ENCODE measurements at places on chromosomes 2 and 18.
A peak's percentile ranks its signal among the peaks of the same experiment; 100 is the strongest.

DNA sequence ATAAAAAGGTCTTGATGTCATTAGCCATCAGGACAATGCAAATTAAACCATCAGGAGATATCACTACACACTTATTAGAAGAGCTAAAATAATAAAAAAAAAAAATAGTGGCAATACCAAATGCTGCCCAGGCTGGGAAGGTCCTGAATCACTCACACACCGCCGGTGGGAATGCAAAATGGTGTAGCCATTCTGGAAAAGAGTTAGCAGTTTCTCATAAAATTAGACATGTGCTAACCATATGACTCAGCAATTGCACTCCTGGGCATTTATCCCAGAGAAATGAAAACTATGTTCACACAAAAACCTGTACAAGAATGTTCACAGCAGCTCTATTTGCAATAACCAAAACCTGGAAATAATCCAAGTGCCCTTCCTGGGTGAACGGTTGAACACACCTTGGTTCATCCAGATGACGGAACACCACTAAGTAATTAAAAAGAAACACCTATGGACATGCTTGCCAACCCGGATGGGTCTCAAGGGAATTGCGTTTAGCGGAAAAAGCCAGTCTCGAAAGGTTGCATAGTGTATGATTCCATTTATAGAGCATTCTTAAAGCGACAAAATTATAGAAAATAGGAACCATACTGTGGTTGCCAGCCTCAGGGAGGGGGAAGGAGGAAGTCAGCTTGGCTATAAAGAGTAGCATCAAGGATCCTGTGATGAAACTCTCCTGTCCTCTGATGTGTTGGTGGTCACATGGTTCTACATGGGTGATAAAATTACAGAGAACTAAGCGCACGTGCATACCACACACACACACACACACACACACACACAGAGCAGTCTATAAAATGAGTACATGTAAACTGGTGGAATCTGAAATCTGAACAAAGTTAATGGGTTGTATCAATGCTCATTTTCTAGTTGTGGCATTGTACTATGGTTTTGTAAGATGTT is 4.6 kb downstream of the MBP start:
- peak overlapping the region; percentile 93 for H3K27ac ChIP-seq
- peak; percentile 74 for ATAC-seq
- H3K4me3 ChIP-seq, result peak overlapping the region; percentile 30
- H3K27me3 ChIP-seq, result no peaks in the 10 kb centered on the region
- peaks cover 82% of the 10 kb centered on the region for H3K4me1 ChIP-seq

- H3K4me1 ChIP-seq, result peaks cover 83% of the 10 kb centered on the region
- ATAC-seq, result peak; percentile 55
- H3K36me3 ChIP-seq, result peaks cover 42% of the 10 kb centered on the region
- H3K27me3 ChIP-seq, result no peaks in the 10 kb centered on the region
These were observed 6.2 kb upstream of the MYL12B start for GRCh38 chr18:3255611-3256165.

DNA sequence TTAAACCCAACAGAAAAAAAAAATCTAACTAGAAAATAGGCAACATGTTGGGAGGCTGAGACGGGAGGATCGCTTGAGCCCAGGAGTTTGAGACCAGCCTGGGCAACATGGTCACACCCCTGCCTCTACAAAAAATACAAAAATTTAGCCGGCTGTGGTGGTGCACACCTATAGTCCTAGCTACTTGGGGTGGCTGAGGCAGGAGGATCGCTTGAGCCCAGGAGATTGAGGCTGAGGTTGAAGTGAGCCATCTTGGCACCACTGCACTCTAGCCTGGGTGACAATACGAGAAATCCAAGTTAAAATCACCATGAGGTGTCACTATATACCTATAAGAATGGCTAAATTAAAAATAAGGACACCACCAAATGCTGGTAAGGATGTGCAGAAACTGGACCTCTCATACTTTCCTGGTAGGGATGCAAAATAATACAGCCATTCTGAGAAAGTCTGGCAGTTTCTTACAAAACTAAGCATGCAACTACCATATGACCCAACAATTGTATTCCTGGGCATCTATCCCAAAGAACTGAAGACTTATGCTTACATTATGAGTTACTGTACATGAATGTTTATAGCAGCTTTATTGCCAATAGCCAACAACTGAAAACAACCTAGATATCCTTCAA is 2.2 kb downstream of the SEPTIN10 start:
- no peak overlapping the region for H3K4me3 ChIP-seq
- ATAC-seq, result no peak
- H3K4me1 ChIP-seq, result no peaks in the 10 kb centered on the region
- peaks cover 78% of the 10 kb centered on the region for H3K27me3 ChIP-seq

DNA sequence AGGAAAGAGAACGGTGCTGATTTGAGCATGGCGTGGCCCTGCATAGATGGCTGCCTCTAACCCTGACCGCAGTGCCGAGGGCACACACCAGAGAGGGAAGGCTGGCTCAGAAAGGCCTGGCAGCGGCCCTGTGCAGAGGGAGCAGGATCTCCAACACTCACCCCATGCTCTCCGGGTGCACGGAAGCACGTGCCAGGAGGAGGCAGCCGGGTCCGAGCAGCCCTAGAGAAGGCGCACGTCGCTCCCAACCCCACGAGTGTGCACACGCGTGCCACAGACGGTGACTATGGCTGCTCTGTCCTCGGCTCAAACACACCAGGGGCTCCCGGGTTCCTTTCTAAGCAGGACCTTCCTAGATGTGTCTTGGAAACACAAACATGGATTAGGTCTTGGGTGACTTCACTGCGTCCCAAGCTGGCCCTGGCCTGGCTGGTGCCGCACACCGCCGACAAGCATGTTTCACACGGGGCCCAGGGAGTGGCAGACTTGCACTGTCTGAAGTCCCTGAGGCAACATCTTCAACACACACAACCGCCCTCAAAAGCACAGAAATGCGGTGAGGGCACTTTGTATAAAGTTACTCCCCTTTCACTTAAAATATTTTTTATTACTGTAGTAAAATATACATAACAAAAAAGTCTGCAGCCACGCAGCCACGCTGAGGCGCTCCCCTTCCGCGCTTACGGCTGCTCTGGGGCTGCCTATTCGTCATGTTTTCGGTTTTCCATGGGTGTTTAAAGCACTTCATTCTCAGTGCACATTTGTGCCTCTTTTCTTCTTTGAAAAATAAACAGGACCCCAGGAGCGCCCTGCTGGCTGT is 110.0 kb downstream of the ZNF516 start:
- peaks cover 17% of the 10 kb centered on the region for H3K27me3 ChIP-seq
- no peak for ATAC-seq
- peaks cover 18% of the 10 kb centered on the region for H3K36me3 ChIP-seq
- H3K27ac ChIP-seq, result no peak overlapping the region
- H3K4me1 ChIP-seq, result peaks cover 19% of the 10 kb centered on the region
- H3K4me3 ChIP-seq, result no peak overlapping the region

- H3K27me3 ChIP-seq, result peaks cover 34% of the 10 kb centered on the region
- H3K36me3 ChIP-seq, result no peaks in the 10 kb centered on the region
- ATAC-seq, result no peak
These were observed 64.0 kb downstream of the BOD1L2 start for GRCh38 chr18:57210716-57211411.

DNA sequence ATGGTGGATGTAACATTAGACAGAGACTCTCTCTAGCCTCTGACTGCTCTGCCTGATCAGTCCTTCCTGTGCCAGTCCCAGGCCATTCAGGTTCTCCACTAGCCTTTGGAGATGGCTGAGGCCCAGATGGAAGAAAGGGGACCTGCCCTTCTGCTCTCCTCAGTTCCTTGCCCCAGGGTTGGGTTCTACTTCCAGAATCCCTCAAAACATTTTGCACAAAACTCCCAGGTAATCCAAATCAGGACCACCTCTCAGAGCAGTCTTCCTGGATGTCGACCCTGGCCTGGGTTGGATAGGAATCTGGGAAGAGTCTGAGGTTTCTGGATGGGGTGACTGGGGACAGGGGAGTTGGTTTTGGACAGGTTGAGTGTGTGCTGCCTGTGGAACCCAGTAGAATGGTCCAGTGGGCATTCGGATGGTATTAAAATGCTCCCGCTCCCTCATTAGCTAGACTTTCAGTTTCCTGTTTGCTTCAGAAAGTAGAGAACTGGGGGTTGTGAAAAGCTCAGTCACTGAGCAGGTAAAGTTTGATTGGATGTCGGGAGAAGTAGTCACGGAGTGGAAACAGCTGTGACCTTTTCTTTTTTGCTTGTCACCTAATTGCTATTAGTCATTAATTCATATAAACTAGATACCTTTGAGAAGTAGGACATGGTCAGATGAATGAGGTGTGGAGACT is 37.9 kb downstream of the DPYSL5 start:
- no peaks in the 10 kb centered on the region for H3K36me3 ChIP-seq
- no peak overlapping the region for H3K4me3 ChIP-seq
- peaks cover 31% of the 10 kb centered on the region for H3K27me3 ChIP-seq
- no peak overlapping the region for H3K27ac ChIP-seq

DNA sequence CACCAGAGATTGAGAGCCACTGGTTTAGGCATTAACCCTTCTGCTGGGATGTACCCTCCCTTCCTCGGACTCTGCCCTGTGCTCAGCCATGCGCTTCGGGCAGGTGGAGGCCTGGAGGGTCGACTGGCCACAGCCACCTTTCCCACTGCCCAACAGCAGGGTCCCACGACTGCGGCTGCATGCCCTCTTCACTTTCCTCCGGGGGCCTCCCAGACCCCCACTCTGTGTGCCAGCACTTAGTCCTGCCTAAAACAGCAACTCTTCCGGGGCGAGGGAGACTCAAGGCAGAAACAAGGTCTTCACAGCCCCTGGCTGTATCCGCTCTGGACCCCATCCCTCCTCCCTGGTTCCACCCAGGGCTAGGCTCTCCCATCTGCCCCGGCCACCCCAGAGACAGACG is 31.3 kb upstream of the BIN1 start:
- no peaks in the 10 kb centered on the region for H3K36me3 ChIP-seq
- no peak overlapping the region for H3K27ac ChIP-seq
- H3K4me1 ChIP-seq, result peaks cover 33% of the 10 kb centered on the region
- no peak for ATAC-seq

All from stimulated activated memory B cell treated with anti-CD40 and anti-IgM and Interleukin-4, amounts not matched to agents 10 μg/mL and 1 μg/mL and 100 μg/mL, for 72 hours (primary cell).